ENCODE measurements at places on chromosomes 1 and 21.

GRCh38 chr1:30649321-30649991, 73.9 kb downstream of the MATN1 start:
- H3K27me3 ChIP-seq = no peaks in the 10 kb centered on the region
- peak; percentile 74 for DNase-seq
- H3K4me1 ChIP-seq = no peaks in the 10 kb centered on the region
- no peak overlapping the region for H3K4me3 ChIP-seq

DNA sequence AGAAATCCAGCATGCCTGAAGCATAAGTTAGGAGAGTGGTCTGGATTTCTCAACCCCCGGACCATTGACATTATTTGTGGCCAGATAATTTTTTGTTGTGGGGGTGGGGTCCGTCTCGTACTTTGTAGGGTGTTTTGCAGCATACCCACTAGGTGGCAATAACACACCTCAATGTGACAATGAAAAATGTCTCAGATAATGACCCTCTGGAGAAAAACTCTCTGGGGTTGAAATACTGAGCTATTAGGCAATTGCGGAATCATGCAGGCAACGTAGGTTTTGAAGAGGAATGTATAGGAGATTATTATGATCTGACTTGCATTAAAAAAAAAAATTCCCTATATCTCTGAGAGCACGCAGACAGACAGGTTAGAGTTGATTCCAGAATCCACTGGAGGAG, 25.3 kb upstream of the RRP15 start:
- H3K36me3 ChIP-seq = no peaks in the 10 kb centered on the region
- no peak overlapping the region for H3K27ac ChIP-seq
- no peak overlapping the region for H3K4me3 ChIP-seq
- H3K4me1 ChIP-seq = no peaks in the 10 kb centered on the region

- H3K27me3 ChIP-seq = no peaks in the 10 kb centered on the region
- H3K27ac ChIP-seq = no peak overlapping the region
- H3K36me3 ChIP-seq = no peaks in the 10 kb centered on the region
- H3K4me1 ChIP-seq = no peaks in the 10 kb centered on the region
- DNase-seq = no peak
These were observed 226.2 kb upstream of the IRF2BP2 start for GRCh38 chr1:234836045-234836681.

DNA sequence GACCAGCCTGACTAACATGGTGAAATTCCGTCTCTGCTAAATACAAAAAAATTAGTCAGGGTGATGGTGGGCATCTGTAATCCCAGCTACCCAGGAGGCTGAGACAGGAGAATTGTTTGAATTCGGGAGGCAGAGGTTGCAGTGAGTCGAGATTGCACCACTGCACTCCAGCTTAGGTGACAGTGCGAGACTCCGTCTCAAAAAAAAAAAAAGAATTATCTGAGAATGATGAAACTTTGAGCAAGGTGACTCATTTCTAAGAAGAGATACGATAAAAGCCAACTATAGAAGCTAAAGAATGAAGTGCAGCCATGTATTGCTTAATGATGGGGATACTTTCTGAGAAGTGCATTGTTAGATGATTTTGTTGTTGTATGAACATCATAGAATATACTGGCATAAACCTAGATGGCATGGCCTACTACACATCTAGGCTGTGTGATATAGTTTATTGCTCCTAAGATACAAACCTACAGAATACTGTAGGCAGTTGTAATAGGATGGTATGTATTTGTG, 64.7 kb downstream of the SNRPE start:
- H3K4me1 ChIP-seq = no peaks in the 10 kb centered on the region
- no peaks in the 10 kb centered on the region for H3K27me3 ChIP-seq
- no peak overlapping the region for H3K27ac ChIP-seq
- no peak overlapping the region for H3K4me3 ChIP-seq
- DNase-seq = no peak

- H3K4me3 ChIP-seq = peak overlapping the region; percentile 80
- no peaks in the 10 kb centered on the region for H3K27me3 ChIP-seq
- no peaks in the 10 kb centered on the region for H3K36me3 ChIP-seq
- peaks cover 3% of the 10 kb centered on the region for H3K4me1 ChIP-seq
These were observed 495 bp downstream of the SYNC start for GRCh38 chr1:32701951-32702598.

DNA sequence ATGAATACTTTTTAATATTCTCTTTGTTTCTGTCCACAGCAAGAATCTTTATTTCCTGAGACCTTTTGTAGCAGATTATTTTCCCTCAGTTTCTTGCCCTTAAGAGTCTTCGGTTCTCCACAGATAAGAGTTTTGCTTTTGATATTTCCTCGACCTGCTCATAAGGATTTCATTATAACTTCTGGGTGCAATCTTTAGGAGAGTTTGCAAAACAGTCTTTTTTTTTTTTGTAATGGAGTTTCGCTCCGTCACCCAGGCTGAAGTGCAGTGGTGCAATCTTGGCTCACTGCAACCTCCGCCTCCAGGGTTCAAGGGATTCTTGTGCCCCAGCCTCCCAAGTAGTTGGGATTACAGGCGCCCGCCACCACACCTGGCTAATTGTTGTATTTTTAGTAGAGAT, 10.1 kb upstream of the UBE4B start:
- H3K27me3 ChIP-seq = no peaks in the 10 kb centered on the region
- no peak overlapping the region for H3K27ac ChIP-seq
- no peaks in the 10 kb centered on the region for H3K36me3 ChIP-seq
- no peak overlapping the region for H3K4me3 ChIP-seq
- no peak for DNase-seq

GRCh38 chr1:8211251-8211882, 106.5 kb upstream of the SLC45A1 start:
- no peak overlapping the region for H3K27ac ChIP-seq
- no peaks in the 10 kb centered on the region for H3K4me1 ChIP-seq
- H3K27me3 ChIP-seq = no peaks in the 10 kb centered on the region
- no peaks in the 10 kb centered on the region for H3K36me3 ChIP-seq
- DNase-seq = no peak

DNA sequence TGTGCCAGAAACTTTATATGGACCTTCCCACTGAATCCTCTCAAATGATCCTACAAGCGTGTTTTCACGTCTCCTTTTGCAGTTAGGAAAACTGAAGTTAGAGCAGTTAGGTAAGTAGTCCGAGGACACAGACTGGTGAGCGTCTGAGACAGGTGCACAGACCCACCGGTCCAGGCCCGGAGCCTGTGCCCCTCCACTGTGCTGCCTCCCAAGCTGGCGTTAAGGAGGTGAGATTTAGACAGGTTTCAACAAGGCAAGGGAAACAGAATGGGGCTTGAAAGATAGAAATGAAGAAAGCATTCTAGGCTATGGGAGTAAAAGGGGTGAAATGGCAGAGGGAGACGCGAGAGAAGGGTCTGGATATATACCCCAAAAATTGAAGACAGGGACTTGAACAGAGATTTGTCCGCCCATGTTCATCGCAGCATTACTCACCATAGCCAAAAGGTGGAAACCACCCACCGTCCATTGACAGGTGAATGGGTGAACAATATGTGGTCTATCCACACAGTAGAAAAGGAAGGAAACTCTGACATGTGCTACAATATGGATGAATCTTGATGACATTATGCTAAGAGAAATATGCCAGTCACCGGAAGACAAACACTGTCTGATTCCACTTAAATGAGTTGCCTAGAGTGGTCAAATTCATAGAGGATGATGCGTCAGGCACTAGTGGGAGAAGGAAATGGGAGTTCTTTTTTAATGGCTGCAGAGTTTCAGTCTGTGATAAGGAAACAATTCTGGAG, 15.7 kb upstream of the PKP1 start:
- DNase-seq = no peak
- H3K27ac ChIP-seq = no peak overlapping the region
- H3K27me3 ChIP-seq = no peaks in the 10 kb centered on the region
- H3K4me1 ChIP-seq = no peaks in the 10 kb centered on the region
- H3K36me3 ChIP-seq = no peaks in the 10 kb centered on the region

- no peaks in the 10 kb centered on the region for H3K27me3 ChIP-seq
- no peak overlapping the region for H3K4me3 ChIP-seq
- no peak overlapping the region for H3K27ac ChIP-seq
- no peak for DNase-seq
- H3K4me1 ChIP-seq = no peaks in the 10 kb centered on the region
These were observed 232.4 kb upstream of the AJAP1 start for GRCh38 chr1:4421986-4422385.

DNA sequence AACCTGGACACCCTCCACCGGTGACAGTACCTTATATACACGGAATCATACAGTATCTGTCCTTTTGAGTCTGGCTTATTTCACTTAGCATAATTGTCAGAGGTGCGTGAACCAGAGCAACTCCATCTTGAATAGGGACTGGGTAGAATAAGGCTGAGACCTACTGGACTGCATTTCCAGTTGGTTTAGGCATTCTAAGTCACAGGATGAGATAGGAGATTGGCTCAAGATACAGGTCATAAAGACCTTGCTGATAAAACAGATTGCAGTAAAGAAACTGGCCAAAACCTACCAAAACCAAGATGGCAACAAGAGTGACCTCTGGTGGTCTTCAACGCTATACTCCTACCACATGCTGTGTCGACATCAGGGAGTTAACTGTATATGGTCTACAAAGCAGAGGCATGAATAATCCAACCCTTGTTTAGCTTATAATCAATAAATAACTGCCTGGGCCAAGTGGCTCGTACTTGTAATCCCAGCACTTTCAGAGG, 1.4 kb upstream of the FDPS start:
- no peaks in the 10 kb centered on the region for H3K4me1 ChIP-seq
- H3K27me3 ChIP-seq = no peaks in the 10 kb centered on the region
- no peak overlapping the region for H3K27ac ChIP-seq

DNA sequence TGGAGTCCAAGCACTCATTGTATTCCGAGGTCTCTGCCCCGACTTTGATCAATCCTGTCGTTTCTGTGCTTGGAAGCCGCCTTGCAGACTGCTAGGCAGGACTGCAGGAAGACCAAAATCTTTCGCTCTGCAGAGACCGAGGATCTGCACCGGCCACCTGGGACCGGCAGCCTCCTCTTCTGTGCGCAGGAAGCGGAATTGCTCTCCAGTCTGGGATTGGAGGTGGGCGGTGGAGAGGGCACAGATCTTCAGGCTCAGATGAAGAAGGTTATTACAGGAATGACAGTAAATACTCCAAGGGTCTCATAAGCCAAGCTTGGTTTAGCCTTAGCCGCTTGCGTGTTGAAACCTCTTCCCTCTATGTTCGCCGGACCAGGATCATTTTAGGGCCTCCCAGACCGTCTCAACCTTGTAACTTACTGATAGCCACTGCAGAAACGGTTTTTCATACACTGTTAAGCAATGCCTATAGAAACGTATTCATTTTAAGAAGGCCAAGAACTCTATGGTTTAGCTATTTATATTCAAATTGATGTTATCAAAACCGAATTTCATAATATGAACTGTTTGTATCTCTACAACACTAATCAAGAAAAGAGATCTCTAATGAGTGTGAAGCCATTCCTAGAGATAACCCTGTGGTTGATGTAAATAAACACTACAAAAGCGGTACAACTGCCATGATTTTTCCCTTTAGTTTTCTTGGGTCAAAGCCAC, 1.1 kb downstream of the MIA3 start:
- no peak overlapping the region for H3K27ac ChIP-seq
- H3K36me3 ChIP-seq = peaks cover 5% of the 10 kb centered on the region
- no peaks in the 10 kb centered on the region for H3K27me3 ChIP-seq

- H3K36me3 ChIP-seq = no peaks in the 10 kb centered on the region
- H3K27ac ChIP-seq = no peak overlapping the region
- no peak for DNase-seq
- H3K4me3 ChIP-seq = no peak overlapping the region
- no peaks in the 10 kb centered on the region for H3K27me3 ChIP-seq
These were observed 84.8 kb downstream of the CAMTA1 start for GRCh38 chr1:6870086-6870485.

DNA sequence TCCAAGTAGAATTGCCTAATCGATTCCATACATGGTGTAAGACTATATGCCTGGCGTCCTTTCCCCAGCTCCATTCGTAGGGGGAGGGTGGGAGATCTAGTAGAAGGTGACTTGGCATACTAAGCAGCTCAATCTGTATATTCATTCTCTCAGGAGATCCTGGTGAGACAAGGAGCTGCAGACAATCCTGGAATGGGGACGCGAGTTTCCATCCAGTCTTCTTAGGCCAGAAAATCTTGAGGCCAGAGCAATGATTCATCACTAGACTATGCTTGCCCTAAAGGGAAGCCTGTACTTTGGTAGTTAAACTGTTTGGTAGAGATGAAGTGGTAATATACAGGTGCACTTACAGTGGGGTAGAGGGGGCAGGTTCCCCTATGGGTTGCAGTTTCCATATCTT, 468.7 kb downstream of the ADGRL2 start:
- DNase-seq = no peak
- H3K27ac ChIP-seq = no peak overlapping the region
- no peaks in the 10 kb centered on the region for H3K36me3 ChIP-seq

DNA sequence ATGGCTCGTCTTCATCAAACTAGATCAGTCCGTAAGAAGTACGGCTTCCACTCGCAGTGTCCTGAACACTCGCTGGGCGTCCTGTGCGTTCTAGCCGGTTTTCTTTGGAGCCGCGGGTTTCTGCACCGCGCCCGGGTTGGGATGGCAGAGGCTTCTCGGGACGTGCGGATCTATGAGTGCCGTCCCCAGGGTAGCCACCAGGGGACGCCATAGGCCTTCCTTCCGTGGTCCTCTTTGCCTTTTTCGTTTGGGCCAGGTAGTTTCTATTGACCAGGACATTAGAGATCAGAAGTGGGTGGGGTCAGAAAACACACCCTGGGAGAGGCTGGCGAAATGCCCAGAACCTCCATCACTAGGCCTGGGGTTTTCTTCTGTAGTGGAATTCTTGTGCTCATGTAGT, 273.8 kb downstream of the FAM72C start:
- H3K4me1 ChIP-seq = no peaks in the 10 kb centered on the region
- H3K27ac ChIP-seq = no peak overlapping the region
- H3K36me3 ChIP-seq = no peaks in the 10 kb centered on the region
- H3K27me3 ChIP-seq = no peaks in the 10 kb centered on the region

GRCh38 chr1:215114154-215114933, 31.8 kb downstream of the KCNK2 start:
- DNase-seq = no peak
- no peaks in the 10 kb centered on the region for H3K4me1 ChIP-seq
- no peaks in the 10 kb centered on the region for H3K27me3 ChIP-seq

- H3K4me3 ChIP-seq = no peak overlapping the region
- DNase-seq = no peak
- H3K27me3 ChIP-seq = no peaks in the 10 kb centered on the region
- H3K4me1 ChIP-seq = no peaks in the 10 kb centered on the region
- H3K36me3 ChIP-seq = no peaks in the 10 kb centered on the region
These were observed 20.4 kb upstream of the PLXNA2 start for GRCh38 chr1:208264469-208265121.

GRCh38 chr1:203099805-203100515, 14.1 kb upstream of the MYOG start:
- H3K4me3 ChIP-seq = no peak overlapping the region
- H3K4me1 ChIP-seq = no peaks in the 10 kb centered on the region
- H3K27me3 ChIP-seq = no peaks in the 10 kb centered on the region

DNA sequence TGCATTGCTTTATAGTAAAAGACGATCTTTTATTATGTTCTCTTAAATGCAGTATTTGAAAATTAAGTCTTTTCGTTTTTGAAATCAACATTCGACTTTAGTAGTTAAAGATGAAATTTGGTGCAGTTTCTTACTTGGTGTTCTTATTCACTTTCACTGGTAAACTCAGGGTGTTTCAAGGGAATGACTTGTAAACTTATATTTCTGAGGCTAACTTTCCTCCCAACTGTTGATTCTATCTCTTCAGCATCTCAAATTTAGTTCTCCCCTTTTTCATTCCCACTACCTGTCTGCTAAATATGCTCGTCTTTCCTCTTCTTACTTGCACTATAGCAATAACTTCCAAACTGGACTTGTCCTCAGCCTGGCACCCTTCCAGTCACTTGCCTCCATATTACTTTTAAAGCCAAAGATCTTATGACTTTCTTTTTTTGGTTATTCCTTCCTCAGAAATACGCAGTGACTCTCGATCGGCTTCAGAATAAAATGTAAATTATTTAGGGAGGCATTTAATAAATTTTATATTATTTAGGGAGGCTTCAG, 988 bp downstream of the SLC35A3 start:
- no peaks in the 10 kb centered on the region for H3K27me3 ChIP-seq
- H3K4me3 ChIP-seq = peak overlapping the region; percentile 83
- no peak for DNase-seq
- H3K4me1 ChIP-seq = peaks cover 20% of the 10 kb centered on the region
- H3K36me3 ChIP-seq = no peaks in the 10 kb centered on the region
- peak overlapping the region; percentile 72 for H3K27ac ChIP-seq
